NCI-H1092 (cell line): ENCODE measurements at places on chromosomes 7 and 10.

GRCh38 chr7:140903741-140904480 is 20.8 kb downstream of the BRAF start:
- no peak for DNase-seq

- no peak for DNase-seq
Measured at GRCh38 chr7:2080060-2080387, 152.7 kb downstream of the MAD1L1 start.

- no peak for DNase-seq
Measured at GRCh38 chr7:1590476-1590875, 20.6 kb upstream of the PSMG3 start.

DNA sequence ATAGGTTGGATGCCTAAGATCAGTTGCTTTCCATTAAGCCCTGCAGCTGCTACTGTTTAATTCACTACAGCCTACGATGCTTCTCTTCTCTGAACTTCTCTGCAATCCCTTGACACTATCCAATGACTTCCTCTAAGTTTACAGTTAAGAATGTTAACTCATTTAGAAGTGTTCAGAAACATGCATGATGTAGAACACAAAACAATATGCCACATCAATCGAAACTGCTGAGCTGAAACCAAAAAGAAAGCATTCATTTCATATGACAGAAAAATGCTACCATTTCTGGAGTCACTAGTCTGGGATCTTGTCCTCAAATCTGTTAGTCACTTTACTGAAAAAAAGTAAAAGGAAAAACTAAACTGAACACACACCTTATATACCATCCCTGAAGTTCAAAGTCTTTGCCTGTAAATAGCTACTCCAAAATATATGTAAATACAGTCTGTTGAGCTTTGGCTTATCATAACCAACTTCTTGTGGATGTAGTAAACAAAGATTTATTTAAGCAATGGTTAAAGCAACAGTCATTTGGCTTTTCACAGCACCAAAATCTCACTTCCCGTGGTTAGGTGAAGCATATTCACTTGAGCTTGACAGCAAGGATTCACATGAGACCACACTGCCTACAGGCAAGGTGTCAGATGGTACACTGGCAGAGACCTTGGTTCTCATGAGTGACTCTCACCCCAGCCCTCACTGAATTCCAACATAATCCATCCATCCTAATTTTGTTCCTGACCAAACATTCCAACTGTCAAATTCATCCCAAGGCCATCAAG is 187.0 kb downstream of the PPP1R17 start:
- no peak for DNase-seq

DNA sequence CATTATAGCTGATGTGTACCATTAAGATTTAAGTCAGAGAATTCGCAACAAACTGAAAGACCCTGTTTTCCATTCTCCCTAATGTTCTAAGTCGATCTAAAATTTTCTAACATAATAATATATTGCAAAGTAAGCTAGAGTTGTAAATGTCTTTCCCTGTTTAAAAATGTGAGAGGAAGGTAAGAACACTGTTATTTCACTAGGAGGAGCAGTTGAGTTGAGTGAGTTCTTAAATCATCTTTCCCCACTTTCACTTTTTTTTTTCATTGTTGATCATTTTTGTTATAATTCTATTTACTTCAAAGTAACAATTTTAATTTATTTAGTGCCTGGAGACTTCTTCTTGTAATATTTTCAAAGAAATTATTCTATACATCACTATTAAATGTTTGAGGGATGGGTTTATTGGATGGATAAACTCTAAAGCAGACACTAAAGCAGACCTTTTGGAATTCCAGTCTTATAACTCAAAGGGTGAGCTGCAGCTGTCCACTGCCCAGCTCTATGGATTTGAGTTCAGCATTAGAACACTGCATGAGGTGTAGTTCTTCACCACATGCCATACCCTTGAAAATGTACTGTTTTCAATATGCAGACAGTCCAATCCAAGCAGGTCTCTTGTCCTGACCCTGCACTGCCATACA is 181.3 kb upstream of the FZD1 start:
- no peak for DNase-seq

- DNase-seq: no peak
Measured at GRCh38 chr10:117480097-117480496, 62.4 kb upstream of the EMX2 start.

GRCh38 chr7:41197769-41198168 is 505.1 kb downstream of the INHBA start:
- DNase-seq: no peak

DNA sequence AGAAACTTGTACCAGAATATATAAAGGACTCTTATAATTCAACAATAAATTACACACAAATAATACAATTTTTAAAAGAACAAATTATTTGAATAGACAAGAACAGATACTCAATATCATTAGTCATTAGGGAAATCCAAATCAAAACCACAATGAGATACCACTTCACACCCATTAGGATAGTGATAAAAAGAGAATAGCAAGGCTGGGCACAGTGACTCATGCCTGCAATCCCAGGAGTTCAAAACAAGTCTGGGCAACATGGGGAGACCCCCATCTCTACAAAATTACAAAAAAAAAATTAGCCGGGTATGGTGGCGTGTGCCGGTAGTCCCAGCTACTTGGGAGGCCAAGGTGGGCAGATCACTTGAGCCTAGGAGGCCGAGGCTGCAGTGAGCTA is 52.2 kb upstream of the KCNIP2 start:
- no peak for DNase-seq

DNA sequence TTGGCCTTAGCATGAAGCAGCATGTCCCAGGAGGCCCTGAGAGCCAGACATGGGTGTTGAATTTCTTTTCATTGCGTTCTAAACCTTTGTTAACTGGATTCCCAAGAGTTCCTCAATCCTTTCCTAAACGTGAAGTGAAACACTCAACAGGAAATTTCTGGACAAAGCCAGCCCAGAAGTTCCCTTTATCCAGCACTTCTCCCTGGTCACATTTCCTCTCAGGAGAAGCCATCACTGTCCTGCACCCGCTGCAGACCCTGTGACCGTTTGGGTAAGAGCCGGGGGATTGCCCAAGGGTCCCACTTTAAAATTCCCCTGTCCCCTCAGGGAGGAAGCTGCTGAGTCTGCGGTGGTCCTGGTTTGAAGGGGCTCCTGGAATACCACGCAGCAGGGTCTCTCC is 88.0 kb upstream of the ZPBP start:
- DNase-seq: no peak

DNA sequence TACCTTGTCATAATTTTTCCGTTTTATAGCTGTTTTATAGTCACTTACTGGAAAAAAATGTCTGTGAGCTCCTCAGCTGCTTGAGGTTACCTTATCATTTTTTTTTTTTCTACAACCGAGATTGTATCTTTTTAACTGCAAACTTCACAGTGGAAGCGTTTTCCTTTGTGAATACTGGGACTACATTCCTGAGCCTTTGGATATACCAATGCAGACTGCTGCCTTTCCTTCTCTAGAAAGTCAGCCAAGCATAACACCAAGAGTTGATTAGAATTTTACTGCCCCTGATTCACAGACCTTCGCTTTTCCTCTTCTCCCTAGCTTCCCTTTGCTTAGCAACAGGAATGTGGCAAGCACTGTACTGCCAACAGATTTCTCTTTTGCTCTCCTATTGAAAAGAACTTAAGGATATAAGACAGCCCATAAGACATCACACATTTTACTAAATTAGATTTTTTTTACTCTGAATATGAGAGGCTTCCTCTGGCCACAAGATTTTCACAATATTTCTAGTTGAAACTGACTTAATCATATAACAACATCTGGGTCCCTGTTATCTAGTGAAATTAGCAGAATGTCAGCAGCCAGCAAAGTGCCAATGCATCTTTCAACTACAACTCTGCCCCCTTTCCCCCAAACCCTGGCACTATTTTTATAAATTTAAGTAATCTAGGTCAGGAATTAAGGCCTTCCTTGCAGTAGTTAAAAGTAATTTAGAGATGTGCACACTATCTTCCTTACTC is 170.6 kb downstream of the PRKG1 start:
- DNase-seq: no peak

DNA sequence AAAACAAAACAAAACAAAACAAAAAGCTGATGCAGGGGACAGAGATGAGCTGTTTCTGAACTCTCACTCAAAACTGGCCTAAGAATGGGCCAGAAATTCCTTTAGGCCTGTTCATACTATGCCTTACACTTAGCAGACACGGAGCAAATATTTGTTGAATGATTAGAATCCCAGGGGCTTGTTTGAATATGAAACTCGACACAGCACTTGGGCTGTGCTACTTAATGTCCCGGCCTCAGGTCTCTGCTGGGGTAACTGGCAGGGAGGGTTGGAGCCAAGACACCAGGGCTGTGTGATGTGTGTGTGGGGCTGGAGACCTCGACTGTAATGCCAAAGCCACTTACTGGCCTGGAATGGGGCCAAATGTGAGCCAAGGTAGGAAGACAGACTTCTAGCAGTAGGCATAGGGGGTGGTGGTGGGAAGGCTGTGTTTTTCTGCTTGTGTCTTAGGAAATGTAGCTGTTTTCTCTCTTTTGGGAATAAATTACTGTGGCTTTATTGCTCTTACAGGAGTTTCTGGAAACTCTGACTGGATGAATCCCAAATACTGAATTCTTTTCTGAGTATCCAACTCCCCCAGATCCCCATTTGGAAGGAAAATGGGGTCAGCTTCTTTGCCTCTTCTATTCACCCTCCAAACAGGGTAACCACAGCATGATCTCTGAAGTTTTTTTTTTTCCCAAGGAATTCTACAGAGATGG is 66.7 kb downstream of the EMX2 start:
- DNase-seq: no peak

DNA sequence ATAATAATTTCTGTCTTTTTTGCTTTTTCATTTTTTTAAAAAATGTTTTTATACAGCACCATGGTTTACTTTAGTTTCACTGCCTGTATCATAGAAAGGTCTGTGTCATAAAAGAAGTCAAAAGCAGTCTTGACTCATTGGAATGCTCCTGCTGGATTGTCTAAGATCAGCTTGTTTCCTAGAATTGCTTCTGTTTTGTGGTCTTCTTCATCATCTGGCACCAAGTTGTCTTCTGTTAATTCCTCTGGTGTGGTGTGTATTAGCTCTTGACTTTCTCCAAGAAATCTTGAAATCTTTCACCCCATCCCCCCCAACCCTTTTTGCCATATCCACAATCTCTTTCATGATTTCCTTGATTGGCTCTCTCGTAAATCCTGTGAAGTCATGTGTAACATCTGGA is 250.3 kb upstream of the CXCL12 start:
- no peak for DNase-seq

DNA sequence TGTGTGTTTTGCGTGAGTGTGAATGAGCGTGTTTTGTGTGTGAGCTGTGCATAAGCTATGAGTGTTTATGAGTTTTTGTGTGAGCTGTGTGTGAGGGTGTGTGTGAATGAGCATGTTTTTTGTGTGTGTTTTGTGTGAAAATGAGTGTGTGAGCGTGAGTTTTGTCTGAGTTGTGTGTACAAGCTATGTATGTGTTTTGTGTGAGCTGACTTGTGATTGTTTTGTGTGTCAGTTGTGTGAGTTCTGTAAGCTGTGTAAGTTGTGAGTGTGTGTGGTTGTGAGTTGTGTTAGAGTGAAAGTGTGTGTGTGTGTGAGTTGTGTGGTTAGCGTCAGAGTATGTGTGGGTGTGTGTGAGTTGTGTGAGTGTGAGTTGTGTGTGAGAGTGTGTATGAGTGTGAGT is 343.2 kb downstream of the PTPRN2 start:
- DNase-seq: no peak

GRCh38 chr10:119539359-119539825 is 3.1 kb downstream of the RGS10 start:
- DNase-seq: no peak

GRCh38 chr7:44881066-44881600 is 4.2 kb downstream of the PURB start:
- no peak for DNase-seq

DNA sequence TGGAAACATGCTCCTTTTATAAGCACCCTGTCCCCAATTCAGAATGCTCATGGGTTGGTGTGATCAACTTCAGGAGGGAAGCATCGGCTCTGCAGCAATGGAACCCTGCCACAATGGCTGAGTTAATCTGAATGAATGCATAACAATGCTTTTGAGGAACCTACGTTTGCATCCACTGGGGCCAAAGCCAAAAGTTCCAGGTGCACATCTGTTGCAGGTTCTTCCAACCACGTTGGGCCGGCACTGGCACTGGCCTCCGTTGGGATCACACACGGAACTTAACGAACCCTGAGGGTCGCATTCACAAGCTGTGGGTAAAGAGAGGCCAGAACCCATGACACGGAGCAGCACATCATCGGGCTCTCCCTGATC is 43.4 kb downstream of the LAMB1 start:
- DNase-seq: no peak

DNA sequence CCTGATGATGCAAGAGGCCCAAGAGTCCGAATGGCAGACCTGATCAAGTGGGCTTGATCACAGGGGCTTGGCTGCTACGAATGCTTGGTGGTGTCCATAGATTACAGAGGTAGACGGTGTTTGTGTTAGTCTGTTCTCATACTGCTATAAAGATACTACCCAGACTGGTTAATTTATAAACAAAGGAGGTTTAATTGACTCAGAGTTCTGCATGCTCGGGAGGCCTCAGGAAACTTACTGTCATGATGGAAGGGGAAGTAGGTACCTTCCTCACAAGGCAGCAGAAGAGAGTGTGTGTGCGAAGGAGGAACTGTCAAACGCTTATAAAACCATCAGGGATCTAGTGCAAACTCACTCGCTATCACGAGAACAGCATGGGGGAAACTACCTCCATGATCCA is 268.9 kb upstream of the KLF6 start:
- DNase-seq: no peak

GRCh38 chr7:155676052-155676451 is 31.6 kb downstream of the RBM33 start:
- DNase-seq: no peak

GRCh38 chr7:49022448-49022847 is 98.1 kb downstream of the CDC14C start:
- DNase-seq: no peak

DNA sequence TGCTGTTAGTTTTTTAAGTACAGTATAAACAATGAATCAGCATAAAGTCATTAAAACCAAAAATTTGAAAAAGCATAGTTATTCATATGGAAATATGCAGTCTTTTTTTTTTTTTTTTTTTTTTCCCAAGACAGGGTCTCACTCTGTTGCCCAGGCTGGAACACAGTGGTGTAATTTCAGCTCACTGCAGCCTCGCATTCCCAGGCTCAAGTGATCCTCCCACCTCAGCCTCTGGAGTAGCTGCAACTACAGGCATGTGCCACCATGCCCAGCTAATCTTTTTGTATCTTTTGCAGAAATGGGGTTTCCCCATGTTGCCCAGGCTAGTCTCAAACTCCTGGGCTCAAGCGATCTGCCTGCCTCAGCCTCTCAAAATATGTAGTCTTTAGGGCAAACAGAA is 182.0 kb downstream of the SEMA3E start:
- DNase-seq: no peak

DNA sequence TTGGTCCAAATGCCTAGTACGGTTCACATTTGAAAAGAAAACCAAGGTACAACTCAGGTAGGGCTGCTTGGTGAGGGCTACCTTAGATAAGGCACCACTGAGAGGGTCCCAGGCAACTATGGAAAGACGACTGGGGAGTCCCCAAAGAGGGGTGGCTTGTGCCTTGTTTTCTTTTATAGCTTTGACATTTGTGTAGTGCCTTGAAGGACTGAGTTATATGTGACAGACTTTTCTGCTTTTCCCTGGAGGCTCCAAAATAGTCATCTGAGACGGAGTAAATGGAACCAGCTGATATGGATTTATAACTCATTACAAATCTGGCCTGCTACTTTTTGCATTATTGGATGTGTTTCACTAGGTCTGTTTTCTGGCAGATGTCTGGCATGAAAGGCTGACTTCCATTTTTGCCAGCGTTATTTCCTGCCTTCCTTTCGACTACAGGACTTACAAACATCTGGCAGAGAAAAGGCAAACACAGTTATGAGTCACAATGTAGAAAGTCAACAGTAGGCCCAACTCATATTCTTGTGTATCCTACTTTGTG is 88.2 kb upstream of the IMMP2L start:
- DNase-seq: no peak

- no peak for DNase-seq
Measured at GRCh38 chr7:159145490-159145855, 806 bp upstream of the VIPR2 start.
